ENCODE measurements at places on chromosomes 7 and 10.
A peak's percentile ranks its signal among the peaks of the same experiment; 100 is the strongest.

DNA sequence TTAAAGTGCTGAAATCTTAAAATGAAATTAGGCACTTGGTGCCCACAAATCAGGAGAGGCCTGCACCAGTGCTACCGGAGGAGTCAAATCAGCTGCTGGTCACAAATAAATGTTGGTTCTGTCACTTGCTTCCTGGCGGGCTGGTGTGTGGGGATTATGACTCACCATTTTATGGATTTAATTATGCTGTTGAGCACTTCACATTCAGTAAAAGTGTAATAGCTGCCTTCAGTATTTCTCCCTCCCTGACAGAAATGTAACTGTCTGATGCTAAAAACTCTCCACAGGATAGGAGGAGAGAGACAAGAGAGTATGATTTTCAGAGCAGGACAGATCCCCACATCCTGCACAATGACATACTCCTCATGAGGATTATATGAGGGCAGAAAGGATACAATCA lies 186.0 kb downstream of the JAZF1 start:
- no peak for DNase-seq

DNA sequence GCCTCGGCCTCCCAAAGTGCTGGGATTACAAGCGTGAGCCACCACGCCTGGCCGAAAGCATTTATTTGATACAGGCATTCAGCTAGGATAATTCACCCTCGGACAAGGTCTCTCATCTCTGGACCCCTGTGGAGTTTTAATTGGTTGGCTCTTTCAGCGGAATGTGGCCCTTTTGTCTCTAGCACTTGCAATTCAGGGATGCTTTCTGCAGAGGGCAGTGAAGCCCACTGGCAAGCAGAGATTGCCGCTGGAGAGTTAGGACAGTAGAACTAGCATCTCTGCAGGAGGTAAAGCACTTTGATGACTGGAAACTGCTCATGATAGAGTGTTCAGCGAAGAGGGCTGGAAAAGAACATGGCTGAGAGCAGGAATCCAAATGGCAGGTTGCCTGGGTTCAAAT lies 62.0 kb downstream of the SUFU start:
- DNase-seq, result no peak

GRCh38 chr7:142140401-142140959 lies 29.0 kb downstream of the MGAM2 start:
- DNase-seq, result no peak

GRCh38 chr10:46094931-46095750 lies 49.1 kb upstream of the MSMB start:
- no peak for DNase-seq

DNA sequence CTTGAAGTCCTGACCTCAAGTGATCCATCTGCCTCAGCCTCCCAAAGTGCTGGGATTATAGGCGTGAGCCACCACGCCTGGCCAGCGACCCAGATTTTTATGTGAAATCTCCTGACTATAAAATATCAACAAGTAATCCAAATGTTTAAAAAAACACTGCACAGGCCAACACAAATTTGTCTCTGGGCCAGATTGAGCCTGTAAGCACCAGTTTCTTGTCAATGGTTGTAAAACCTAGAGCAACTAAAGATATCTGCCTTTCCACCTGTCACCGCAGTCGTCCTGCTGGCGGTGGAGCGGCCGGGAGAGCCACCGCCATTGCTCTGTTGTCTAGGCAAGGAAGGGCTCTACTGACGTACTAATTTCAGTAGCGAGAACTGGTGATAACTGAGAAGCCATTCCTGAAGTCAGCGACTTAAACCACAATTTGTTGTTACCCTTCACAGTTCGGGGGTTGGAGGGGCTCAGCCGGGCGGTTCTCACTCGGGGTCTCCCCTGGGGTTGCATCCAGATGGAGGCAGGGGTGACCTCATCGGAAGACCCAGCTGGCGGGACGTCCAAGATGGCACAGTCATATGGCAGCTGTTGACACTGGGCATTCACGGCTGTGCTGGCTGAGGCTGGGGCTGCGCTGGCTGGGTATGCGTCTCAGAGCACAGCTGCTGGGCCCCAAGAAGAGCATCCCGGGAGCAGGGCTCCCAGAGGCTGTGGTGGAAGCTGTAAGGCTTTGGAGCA lies 55.2 kb upstream of the PDGFA start:
- no peak for DNase-seq

DNA sequence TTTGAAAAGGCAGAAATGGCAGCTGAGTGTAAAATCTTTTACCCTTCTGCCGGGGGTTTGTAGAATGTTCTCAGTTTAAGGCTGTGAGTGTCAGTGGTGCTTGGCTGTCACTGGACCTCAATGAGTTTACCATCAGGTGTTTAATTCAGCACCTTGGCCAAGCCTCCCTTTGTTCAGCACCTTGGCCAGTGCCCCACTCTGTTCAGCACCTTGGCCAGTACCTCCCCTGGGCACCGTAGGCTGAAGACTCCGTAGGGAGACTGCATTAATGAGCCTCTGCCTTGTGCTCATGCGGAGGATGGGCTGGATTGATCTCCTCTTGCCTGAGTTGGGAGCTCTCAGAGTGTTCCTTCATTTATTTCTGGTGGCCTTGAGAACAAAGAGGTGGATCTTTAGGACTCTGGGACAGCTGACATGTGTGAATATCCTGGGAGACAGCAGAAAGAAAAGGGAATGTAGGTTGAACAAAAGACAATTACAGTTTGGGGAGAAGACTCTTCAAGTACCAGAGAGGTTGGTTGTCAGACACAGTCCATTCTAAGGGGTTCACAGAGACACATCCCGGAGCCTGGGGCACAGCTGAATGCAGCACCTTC lies 1.6 kb downstream of the FAM24A start:
- DNase-seq, result peak; percentile 35

DNA sequence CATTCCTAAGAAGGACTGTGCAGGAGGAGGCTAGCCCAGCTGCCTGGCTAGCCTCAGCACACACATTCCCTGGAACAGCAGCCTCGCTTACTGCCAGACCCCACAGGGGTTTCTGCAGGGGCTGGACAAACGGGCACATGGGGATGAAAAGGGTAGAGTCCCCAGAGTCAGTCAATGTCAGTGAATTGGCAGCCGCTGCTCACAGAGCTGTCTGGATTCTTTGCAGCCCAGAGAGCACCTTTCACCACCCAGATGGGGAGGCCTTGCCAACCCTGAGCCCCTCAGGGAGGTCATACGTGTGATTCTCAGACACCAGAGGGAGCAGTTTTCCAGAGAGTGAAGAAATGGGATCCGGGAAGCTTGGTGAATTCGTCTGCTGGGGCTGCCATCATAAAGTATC lies 143.3 kb downstream of the KCNMA1 start:
- no peak for DNase-seq

- no peak for DNase-seq
Observed at GRCh38 chr10:52279546-52279945, 34.5 kb upstream of the DKK1 start.

DNA sequence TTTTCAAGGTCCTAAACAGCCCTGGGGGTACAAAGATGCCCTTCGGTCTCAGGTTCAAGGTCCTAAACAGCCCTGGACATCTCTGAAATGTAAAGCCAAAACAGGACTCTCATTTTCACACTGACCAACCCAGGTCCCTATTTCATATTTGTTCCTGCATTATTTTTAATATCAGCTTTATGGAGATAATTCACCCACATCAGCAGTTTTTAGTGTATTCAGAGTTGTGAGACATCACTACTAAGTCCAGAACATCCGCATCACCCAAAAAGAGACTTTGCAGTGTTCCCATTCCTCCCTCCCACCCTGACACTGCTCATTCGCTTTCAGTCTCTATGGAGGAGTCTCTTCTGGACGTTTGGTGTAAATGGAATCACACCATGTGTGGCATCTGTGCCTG lies 420.2 kb downstream of the PTPRN2 start:
- no peak for DNase-seq

DNA sequence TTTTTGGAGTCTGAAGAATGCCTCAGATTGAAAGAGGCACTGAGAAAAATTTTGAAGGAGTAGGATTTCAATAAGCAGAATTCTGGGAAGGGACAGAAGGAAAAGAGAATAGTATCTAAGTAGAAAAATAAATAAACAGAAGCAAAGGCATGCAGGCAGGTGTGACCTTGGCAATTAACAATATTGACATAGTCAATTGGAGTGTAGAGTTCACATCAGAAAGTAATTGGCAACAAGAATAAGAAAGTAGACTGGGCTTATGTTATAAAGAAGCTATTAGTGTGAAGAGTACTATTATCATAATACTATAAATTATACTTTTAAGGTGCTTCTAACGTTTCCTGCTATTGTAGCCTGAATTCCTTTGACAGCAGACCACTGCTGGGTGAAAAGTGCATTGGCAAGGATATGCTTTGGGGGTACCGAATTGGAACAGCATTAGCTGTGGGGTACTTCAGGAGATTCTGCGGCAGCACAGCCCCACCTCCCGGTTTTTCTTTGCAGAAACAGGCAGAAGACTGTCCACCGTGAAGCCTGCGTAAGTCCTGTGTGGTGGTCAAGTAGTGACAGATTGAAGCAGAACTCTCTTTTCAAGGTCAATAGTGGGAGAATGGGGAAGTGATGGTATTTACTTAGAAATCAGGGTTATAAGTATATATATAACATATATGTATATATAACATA lies 357.0 kb downstream of the THSD7A start:
- no peak for DNase-seq

DNA sequence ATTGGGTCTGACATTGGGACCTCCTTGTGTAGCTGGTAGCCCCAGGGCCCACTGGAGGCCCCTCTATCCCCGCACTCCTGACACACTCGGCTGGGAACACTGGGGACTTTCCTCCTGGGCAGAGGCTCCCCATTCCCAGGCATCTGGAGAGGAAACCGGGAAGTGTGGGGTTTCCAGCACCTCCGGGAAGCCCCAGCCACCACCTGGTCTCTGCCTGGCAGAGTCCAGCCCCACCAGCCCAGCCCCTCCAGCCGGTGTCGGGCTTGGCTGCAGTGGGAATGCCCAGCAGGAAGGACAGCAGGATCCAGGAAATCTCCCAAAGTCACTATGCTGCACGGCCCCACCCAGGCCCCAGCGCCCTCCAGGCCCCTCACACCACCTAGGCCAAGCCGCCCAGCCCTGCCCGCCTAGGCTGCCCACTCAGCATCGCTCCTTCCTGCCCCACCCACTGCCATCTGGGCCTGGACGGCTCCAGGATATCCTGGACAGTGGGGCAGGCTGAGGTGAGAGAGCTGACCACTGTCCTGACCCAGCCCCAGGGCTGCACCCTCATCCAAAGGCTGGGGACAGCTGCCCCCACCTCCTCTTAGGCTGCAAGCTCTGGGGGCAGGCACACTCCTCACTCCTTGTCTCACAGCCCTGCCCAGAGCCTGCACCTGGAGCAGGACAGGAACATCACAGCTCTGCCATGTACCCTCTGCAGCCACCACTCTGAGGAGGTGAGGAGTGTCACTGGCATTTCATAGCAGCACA lies 11.8 kb downstream of the RASGEF1A start:
- no peak for DNase-seq

DNA sequence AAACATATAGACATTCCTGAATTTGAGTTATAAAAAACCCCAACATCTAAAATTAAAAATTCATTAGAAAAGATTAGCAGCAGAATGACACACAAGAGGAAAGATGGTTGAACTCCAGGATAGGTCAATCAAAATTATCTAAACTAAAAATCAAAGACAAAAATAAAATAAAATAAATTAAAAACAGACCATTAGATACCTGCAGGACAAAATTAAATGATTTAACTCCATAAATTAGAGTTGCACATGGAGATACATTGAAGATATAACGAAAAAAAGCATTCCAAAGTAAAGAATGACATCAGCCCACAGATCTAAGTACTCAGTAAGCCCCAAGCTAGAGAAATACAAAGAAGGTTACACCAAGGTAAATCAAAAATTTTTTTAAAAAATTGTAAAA lies 226.1 kb upstream of the SORCS1 start:
- DNase-seq, result no peak

DNA sequence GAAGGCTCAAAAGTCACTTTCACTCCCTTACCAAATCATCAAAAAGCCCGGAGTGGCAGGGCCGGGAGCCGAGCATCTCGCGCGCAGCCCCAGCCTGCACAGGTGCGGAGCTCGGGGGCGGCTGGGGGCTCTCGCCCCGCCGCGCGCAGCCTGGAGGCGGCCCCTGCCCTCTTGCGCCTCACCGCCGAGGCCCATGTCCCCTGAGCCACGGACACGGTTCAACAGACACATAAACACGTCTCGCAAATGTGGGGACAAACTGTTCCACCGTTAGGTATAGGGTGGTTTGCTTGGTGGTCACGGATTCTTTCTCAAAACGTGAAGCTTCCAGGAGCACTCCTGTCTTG lies 700 bp downstream of the GSAP start:
- DNase-seq, result no peak

GRCh38 chr10:5094265-5095205 lies at the start of gene AKR1C3:
Gene AKR1C3 (plus strand): TSS chr10:5094414. CDS start chr10:5094445, 31 bp downstream.
- DNase-seq, result peak; percentile 9

DNA sequence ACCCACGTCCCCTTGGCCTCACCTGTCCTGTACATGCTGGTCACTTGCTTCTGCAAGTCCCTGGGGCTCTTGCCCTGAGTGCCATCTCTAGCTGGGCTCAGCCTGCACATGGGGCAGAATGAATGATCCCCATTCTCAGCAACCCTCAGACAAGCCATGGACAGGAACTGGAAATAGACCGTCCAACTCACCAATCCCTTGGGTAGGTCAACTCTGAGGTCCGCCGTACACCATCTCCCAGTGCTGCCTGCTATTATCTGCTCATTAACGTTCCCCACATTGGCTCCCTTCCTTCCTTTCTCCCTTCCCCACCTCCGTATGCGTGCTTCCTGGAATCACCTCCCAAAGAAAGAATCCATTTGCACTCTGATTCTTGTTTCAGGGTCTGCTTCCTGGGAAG lies 335.0 kb downstream of the SFMBT2 start:
- no peak for DNase-seq

DNA sequence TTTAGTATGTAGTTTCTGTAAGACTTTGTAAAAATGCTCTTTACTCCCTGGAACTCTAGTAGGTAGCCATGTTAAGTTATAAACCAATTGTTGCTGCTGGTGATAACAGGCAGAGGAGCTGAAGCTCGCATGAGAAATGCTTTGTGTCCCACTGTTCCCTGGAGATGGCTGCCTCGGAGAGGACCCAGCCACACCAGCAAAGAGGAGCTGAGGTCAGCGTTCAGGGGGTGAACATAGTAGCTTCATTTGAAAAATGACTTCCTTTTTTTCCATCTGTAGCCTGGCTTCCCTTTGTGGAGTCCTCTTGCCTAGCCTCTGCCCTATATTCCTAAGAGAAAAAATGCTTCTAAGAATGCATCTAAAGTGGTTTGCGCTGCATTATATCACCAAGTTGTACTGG lies 20.3 kb downstream of the CELF2 start:
- no peak for DNase-seq

GRCh38 chr7:42460148-42460547 lies 223.1 kb upstream of the GLI3 start:
- no peak for DNase-seq

GRCh38 chr7:22174574-22174953 lies 182.4 kb downstream of the RAPGEF5 start:
- DNase-seq, result no peak

Data from CD4-positive, alpha-beta T cell treated with Interleukin-15 for 4 hours (primary cell).